ENCODE measurements at places on chromosomes 5 and 9.

DNA sequence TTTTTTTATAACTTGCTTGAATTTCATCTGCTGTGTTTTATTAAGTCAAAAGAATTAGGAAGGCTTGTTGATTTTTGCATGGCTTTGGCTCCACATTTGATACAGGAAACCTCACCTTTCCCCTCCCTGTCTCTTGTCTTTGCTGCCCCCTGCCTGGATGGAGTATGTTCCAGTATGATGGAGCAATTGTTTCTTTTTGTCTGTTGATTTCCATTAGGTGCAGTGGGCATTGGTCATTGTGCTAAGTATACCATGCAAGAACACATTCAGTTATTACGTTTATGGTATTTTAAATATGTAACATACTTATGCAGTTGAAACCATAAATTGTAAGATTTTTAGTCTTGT is 19.6 kb downstream of the TJP2 start:
- no peak for DNase-seq

GRCh38 chr9:131667576-131667975 is 72.3 kb downstream of the RAPGEF1 start:
- DNase-seq, result peak; percentile 85

DNA sequence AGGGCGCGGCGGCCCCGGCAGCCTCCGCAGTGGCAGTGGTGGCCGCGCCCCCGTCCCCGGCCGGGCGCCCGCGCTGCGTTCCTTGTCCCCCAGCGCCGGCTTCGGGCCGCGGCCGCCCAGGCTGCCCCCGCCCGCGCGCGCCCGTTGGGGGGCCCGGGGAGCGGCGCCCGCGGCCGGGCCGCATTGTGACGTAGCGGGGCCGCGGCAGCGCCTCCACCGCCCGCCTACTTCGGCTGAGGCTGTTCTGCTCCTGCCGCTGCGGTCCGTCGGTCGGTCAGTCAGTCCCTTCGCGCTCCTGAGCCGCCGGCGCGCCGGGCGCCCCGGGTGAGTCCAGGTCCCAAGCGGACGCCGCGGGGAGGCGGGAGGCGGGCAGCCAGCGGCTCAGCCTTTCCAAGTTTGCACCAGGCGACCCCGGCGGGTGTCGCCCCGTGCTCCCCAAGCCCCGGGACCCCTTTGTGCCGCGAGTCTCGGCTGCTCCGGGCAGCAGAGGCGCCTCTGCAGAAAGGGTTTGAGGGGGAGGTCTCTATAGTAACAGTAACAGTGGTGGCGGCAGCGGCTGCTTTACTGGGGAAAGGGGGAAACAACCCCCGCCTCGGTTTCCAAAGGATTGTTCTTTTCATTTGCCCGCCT is at the start of gene SNCAIP:
Gene SNCAIP, plus strand, starts transcription at position 277 of the 630 bp plus-strand sequence. CDS start 78,898 bp downstream, outside the sequence.
- no peak for DNase-seq

GRCh38 chr5:174259696-174260420 is 214.4 kb downstream of the NSG2 start:
- DNase-seq, result no peak

GRCh38 chr9:2859776-2860379 is 16.0 kb upstream of the PUM3 start:
- DNase-seq, result peak; percentile 70

DNA sequence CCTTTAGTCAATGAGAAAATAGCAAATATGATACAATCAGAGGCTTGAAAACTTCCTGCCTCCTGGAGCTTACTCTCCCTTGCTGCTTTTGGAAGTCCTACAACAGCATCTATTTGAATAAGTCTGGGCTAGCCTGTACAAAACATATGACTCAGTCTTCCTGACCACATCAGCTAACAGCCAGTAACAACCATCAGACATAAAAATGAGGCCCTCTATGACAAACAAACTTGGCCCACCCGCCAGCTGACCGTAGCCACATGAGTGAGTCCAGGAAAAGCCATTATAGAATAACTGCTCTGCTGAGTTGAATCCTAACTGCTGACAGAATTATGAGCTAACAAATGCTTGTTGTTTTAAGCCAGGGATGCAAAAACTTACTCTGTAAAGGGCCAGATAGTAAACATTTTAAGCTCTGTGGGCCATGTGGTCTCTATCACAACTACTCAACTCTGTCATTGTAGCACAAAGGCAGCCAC is 347.6 kb downstream of the PTPRD start:
- no peak for DNase-seq

GRCh38 chr9:94806307-94806893 is 79.9 kb downstream of the AOPEP start:
- DNase-seq, result no peak

GRCh38 chr9:137760426-137760825 is 117.2 kb upstream of the CACNA1B start:
- no peak for DNase-seq

- DNase-seq, result no peak
Observed at GRCh38 chr5:61493973-61494372, 161.9 kb downstream of the ZSWIM6 start.

DNA sequence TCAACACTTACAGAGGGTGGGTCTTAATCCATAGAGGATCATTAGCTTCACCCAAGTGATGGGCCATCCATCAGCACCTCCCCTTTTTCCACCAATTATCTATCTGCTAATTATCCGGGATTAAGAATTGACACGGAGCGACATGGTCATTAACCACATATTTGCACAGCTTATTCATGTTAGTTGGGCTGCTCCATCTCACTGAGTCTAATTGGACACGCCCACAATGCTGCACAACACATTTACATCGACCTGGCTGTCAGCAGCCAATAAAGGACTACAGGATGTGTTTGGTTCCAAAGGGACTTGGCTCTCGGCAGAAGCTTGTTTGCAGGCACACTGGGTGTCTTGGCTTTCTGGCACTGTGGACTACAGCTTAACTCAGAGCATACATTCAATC is 21.6 kb downstream of the FOXE1 start:
- DNase-seq, result no peak

- DNase-seq, result no peak
Observed at GRCh38 chr5:157961896-157962590, 103.1 kb upstream of the CLINT1 start.

GRCh38 chr9:16509997-16510396 is 360.5 kb downstream of the BNC2 start:
- DNase-seq, result no peak

GRCh38 chr5:436641-436975 is 6.4 kb upstream of the EXOC3 start:
- no peak for DNase-seq

GRCh38 chr9:96476591-96476990 is 26.6 kb downstream of the HABP4 start:
- DNase-seq, result no peak

DNA sequence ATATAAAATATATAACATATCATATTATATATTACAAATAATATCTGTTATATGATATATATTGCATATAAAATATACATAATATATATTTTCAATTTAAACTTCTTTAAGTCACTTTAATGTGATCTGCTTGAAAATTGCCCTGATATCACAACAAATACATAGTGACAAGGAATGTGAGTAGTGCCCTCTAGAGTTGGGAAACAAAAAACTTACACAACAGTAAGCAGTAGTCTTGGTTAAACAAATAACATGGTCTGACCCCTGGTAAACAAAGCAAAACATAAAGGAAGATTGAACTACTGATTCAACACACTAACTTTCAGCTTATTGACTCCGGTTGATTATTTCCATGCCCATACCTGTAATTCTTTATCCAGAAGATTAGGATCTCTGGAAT is 188.3 kb upstream of the NMUR2 start:
- no peak for DNase-seq

GRCh38 chr5:105132581-105132980 is 1570.0 kb upstream of the NUDT12 start:
- DNase-seq, result no peak

GRCh38 chr5:142597546-142598337 is 88.1 kb downstream of the FGF1 start:
- DNase-seq, result peak; percentile 56
